ENCODE measurements at places on chromosomes 5 and 9.

DNA sequence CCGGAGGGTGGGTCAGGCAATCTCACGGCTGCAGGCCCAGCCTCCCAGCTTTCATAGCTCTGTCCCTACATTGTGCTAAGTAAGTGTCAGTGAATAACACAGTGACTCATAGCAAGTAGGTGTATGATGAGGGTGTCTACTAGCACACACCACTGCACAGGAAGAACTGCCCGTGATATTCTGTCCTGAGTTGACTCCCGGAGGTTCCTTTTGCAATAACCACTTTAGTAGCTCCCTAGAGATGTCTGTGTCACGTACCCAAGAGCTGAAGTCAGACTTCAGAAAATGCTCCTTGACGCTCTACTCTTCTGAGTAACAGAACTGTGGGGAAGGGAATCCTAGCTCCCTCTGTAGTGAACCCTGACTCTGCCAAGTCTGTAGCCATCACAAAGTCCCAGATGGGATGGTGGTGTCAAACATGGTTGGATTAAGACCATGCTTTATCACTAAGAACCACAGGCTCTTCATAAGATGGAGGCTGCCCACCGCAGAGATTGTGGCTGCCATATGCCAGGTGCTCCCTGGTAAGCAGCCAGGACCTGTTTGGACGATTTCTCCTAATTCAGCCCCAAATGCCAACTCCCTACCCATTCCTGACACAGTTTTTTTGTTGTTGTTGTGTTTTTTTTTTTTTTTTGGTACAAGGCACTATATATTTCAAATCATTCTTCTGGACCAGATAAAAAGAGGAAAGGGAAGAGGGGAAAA, 352.6 kb upstream of the PANK3 start:
- DNase-seq = no peak

DNA sequence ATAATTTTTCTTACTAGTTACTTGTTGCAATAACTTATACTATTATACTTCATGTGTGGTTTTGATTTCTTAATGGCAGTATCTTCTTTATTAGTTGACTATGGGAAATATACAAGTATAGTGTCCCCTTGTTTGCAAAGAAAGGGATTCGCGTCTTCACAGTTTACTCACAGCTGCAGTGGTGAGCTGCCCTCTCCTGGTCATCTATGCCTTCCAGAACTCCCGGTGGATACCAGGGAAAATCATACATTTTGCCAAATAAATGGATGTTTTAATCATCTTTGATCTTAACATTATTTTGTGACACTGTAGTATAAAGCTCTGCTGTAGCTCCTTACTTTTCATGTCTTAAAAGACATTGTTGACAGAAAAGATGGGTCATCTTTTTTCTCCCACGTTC, 142.0 kb downstream of the ZCCHC7 start:
- no peak for DNase-seq

- no peak for DNase-seq
These were observed 59.2 kb downstream of the NSUN2 start for GRCh38 chr5:6573651-6574101.

DNA sequence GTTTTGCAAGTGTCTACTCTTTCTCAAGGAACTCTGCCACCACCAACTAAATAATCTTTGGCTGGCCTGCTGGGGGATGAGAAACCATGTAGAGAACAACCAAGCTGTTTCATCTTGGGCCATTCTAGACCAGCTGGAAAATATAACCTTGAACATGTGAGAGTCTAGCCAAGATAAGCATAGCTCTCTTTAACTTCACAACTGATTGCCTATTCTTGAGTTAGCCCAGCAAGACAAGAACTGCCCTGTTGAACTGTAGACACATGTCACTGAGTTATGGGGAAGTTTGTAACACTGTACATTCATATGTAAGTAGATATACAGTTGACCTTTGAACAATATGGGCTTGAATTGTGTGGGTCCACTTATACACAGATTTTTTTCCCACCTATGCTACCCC, 44.4 kb downstream of the NUP155 start:
- no peak for DNase-seq

DNA sequence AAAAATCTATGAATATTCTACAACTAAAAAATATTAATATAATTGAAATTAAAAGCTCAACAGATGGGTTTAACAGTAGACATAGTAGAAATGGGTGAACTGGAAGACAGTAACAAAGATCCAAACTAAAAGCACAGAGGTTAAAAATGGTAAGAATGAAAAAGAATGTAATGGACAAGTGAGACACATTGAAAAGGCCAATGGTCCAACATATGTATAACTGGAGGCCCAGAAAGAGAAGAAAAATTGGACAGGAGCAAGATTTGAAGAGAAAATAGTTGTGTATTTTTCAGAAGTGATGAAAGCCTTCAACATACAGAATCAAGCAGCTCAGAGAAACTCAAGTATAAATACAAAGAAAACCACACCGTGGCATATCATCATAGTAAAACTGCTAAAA, 58.6 kb downstream of the PCDHGC5 start:
- no peak for DNase-seq

DNA sequence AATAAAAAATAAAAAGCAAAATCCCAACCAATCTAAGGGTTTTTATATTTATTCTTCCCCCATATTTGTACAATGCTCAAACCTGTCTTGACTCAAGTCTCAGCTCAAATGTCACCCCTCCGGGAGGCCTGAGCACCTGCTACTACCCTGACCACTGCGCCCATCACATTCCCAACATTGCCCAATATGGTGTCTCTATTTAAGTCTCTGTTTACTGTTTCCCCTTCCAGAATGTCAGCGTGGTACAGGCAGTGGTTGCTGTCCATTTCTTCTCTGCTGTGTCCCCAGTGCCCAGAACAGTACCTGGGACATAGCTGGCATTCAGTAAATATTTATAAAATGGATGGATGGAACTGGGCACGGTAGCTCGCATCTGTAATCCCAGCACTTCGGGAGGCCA, 47.3 kb upstream of the PRRC2B start:
- no peak for DNase-seq

DNA sequence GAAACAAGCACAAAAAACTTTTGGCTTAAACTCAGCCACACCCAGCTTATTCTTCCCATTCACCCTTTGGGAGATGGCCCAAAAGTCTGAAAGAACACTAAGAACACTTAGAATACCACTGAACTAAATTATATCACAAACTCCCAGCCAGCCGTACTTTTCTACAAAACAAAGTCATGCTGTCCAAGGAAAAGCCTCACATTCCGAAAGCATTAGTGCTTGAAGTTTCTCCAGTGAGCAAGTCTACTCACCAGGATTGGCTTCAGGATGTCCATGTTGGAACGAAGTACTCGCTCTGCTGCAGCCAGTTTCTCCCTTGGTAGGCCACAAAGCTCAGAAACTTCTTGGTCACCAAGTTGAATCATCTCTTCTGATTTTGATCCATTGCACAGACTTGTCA, 69.7 kb downstream of the ABCA1 start:
- no peak for DNase-seq

- no peak for DNase-seq
These were observed 43.9 kb upstream of the ALDOB start for GRCh38 chr9:101479338-101480030.

DNA sequence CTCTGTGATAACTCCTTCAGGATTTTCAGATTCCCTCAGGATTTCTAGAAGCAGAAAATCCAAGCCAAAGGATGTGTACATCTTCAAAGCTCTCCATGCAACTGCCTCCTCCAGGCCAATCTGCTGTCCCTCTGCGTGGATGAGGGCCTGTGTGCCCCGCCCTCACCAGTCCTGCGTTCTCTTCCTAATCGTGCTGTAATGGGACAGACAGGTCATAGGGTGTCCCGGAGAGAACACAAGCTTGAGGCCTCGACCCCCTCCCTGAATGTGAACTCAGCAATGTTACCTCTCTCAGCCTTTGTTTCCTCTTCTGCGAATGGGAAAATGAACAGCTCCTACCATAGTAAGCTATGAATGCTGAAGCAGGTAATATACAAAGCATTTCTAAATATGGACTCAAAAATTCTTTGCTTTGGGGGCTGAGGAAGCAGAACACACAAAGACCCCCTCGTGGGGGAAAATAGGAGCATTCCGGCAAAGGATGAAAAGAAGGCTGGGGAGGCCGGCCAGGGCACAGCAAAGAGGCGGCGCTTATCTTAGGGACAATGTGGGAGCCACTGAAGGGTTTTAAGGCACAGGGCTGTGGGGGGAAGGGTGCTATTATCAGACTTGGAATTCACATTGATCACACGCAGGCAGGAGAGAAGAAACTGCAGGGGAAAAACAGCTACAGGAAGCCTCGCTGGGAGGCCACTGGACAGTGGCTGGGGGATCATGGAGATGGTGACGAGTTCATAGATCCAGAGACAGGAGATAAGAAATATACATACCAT, 57.2 kb upstream of the FBXW11 start:
- DNase-seq = no peak

DNA sequence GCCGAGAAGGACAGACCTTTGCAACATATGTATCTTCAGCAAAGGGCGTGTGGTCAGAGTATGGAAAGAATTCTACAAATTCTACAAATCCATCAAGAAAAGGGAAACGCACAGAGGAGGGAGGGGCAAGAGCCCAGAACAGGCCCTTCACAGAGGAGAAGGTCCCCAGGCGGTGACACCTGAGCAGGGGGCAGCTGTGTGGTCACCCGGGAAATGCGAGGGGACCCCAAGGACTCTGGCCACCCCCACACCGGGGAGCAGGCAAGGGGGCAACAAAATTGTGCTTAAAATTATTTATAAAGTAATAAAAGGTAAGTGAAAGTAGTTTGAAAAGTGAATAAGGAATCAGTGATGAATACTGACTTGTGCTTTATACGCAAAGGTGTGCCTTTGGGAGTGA, 17.6 kb downstream of the NACC2 start:
- DNase-seq = no peak

GRCh38 chr9:134683714-134684374, 42.2 kb downstream of the COL5A1 start:
- no peak for DNase-seq

DNA sequence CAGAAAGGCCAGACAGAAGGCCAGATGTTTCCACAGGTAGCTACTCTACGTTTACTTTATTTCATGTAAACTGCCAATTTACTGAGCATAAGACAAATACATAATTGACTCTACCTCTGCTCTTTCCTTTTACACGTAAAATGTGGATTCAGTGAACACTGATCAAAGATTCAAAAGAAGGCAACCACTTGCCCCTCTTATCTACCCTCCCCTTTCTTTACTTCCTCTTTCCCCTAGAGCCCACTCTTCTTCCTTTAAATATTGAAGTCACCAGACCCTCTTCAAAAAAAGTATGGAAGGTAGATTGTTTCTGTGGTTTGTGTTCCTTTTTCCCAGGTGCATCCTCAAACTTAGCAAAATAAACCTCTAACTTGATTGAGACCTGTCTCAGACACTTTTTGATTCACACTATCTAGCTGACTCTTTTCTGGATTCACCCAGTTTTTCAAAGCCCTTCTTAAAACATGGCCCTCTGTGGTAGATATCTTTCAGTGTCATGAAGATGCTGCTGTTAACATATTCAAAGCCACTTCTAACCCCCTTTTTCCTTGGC, 6.7 kb downstream of the FAM114A2 start:
- DNase-seq = no peak

DNA sequence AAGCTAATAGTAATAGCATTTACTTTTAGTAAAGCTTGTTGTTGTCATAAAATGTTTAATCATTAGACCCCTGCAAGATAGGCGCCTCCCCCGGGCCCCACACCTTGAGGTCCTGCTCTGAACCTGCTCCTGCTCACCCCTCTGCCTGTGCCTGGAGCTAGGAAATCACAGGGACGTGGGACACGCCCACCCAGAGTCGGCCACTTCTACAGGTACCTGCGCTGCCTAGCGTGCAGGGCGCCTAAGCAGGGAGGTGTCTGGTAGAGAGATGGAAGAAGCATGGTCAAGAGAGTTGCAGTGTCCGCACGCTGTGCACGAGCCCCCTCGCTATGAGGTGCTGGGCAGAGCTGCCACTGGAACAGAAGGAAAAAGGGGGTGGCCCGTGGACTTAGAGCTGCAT, 52.6 kb downstream of the HINT1 start:
- no peak for DNase-seq

DNA sequence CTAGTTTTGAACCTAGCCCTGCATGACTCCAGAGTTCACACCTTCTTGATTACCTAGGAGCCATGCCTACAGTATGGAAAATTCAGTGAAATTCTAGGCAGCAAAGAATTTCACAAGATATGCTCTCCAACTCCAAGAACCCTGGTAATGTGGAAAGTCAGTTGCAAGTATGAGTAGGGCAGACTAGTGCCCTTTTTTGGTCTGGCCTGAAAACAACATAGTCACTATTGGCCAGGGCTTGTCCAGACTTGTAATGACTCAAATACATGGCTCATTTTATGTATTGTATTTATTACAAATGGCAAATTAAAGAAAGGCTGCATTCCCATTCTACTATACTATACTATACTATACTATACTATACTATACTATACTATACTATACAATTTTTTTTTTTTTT, 160.4 kb downstream of the ESM1 start:
- no peak for DNase-seq

- no peak for DNase-seq
These were observed 43.7 kb upstream of the ERCC6L2 start for GRCh38 chr9:95831810-95832209.

DNA sequence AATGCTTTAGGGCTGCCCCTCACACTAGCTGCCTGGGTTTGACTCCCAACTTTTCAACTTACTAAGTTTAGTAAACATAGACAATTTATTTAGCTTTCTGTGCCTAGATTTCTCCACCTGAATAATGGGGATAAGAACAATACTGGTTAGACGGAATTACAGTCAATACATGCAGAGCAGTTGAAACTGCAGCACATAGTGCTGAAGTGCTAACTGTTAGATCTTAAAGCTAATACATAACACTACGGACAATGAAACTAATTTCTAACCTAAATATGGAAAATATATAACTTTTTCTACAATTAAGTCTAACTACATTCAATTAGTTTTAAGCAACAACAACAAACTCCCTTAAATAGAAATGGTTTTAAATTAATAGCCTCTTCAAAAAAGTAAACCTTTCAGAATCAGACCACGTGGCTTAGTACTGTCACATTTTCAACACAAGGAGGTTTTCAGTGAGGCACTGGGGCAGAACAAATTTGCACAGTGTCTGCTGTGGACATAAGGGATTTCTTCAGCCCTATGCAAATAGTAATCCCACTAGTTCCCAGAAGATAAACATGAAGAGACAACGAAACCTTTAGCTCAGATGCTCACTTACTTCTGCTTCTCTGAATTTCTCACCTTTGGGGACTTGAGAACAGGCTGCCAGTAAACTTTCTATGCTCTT, 293.4 kb downstream of the EDIL3 start:
- DNase-seq = no peak

DNA sequence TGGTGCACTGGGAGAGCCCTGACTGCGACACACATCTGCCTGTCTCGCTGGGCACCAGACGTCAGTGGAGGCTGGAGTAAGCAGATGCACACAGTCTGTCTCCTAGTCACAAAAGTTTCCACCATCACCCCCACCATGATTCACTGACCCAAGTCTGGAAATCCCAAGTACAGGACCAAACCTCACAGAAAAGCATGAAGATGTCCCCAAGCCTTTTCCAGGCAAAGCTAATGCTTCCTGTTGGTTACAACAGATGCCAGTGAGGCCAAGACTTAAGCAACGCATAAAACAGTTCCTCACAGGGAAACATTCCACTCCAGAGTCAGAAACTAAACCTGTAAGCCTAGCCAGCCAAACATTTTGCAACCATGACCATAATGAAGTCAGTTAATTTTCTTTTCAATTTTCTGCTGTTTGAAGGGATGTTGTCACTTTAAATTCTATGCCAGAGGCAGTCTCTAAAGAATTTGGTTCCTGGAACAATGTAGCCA, 259.3 kb upstream of the SLC30A5 start:
- no peak for DNase-seq

Measured in CD4-positive, alpha-beta T cell (primary cell).